ENCODE measurements at places on chromosomes 11 and 22. TPM values are rescaled to one million over a fixed set of nuclear protein-coding genes. Genes with fewer than 3 reads are reported as not detected.

The TRIM49D2 gene
- not detected for total RNA-seq

The BIK gene
- 12.0 TPM for total RNA-seq

The MUC6 gene
- total RNA-seq = not detected

The PTGDR2 gene
- 2.7 TPM for total RNA-seq

The EIF4ENIF1 gene
- total RNA-seq = 8.3 TPM

The NXPE2 gene
- total RNA-seq = not detected

The FGF3 gene
- total RNA-seq = not detected

DNA sequence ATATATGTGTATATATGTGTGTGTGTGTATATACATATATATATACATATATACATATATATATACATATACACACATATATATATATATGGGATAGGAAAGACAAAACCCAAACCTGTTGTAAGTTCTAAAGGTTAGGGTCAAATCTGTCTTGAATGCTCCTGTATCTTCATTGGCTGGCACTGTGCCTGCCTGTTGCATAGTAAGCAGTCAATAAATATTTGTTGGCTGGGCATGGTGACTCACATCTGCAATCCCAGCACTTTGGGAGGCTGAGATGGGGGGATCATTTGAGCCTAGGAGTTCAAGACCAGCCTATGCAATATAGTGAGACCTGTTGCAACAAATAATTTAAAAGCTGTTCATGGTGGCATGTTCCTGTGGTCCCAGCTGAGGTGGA is 205.4 kb downstream of the DBX1 start:
- no peak for DNase-seq

- DNase-seq = no peak
Observed at GRCh38 chr11:24653901-24654300, 157.0 kb downstream of the LUZP2 start.

DNA sequence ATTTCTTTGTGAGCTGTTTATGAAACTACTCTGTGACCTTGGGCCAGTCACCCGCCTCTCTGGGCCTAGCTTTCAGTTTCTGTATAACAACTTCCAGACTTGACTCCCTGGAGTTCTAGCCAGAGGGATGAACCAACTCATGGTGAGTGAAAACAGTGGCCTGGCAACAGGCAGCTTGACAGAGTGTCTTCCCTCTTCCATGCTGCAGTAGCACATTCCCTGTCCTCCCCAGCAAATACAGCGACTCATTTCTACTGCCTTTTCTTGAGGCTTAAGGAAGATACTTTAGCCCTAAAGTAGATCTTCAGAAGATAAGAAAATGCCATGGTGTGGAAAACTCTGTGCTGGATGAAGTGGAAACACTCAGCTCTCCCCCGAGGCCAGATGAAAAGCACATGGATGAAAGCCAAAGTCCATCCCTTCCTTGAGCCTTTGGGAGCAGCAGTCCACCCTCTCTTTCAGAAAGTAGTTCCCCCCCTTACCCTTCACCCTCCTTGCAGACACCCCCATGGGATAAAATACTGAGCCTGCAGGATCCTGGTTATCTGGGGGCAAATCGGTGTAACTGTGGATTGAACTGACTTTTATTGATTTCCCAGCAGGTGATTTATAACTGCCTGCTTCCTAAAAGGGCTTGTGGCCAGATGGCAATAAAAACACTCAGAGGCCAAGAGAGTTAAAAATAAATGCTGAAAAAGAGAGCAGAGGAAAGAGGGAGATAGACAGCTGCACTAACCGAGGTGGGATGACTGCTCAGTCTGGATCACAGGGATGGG is 24.1 kb downstream of the IRAG1 start:
- DNase-seq = no peak

DNA sequence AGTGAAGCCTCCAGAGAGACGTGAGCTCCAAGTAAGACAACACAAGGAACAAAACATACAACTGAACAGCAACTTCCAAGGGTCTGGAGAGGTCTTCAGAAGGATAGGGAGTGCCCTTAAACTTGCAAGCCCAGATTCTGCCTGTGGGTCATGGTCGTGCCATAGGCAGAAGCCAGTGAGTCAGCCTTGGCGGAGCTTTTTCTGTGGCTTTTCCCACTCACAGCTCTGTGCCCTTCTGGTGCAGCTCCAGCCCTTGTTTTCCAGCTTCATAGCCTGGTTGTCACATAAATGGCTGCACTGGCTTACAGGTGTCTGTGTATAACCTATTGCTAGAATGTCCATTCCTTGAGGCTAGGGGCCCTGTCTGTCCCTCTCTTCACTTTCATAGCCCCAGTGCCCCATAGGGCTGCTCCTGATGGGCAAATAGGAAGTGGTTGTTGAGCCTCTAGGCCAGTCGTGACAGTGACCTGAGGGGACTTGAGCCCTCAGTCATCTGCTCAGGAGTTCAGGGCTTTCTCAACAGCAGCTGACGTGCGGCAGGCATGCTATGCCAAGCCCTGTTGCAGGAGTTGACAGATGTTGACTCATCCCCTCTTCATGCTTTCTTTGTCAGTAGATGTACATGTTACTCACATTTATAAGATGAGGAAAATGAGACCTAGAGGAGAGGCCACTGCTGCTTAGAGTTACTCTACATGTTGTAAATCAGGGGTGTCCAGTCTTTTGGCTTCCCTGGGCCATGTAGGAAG is 7.4 kb downstream of the MED15 start:
- no peak for DNase-seq

GRCh38 chr22:50032941-50033601 is 20.5 kb upstream of the IL17REL start:
- DNase-seq = no peak

GRCh38 chr11:76102802-76103201 is 103.5 kb downstream of the WNT11 start:
- no peak for DNase-seq

DNA sequence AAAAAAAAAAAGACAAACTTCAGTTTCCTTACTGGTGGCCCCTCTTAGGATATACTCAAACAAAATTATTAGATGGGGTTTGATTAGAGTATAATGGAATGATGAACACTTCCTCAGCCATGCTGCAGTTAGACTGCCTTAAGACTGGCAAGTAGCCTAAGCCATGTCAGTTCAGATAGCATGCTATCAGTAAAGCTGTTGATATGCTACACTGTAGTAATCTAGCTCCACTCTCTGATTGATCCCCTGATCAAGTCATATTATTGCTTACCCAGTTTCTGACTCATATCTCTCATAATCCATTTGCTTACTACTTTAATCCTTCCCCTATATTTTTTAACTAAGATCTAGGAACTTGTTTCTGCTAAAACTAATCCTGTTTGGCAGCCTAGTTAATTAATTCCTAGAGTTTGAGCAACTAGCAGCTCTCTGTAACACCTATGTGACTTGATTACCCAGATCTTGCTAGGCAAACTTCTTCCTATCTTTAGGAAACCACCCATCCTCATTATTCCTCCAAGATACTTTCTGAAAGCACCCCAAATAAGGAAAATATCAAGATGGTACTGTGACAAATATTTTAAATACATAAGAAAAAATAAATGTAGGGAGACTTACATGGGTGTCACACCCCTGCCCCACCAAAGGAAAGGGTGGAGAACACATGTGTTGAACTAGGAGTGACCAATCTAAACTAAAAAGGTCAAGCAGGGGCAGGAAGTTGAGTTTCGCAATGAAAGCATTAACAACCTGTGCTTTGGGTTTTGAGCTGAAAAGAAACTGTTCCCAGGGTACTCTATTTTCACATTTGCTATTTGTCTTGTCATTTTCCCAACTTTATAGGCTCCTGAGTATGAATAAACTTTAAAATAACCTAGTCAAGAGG is 43.2 kb downstream of the PIK3C2A start:
- DNase-seq = no peak

GRCh38 chr11:122910775-122911174 is 28.2 kb downstream of the JHY start:
- no peak for DNase-seq

GRCh38 chr11:35433588-35433987 is 14.2 kb upstream of the SLC1A2 start:
- DNase-seq = no peak

DNA sequence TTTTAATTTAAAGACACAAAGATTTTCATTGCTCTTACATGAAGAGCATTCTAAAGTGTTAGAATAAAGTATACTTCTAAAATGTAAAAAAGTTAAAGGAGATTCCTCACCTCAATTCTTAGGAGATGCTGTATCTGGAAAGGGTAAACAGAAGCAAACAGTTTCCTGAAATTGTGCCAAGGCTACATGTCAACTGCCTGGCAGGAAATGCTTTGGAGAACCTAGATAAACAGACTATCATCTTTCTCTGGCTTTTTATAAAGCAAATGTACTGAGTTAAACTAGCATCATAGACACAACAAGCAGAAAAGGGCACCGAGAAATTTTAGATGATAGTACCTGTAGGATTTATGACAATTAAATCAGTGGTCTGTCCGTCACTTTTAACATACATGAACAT is 24.7 kb upstream of the AKIP1 start:
- DNase-seq = no peak
